Stimulated activated CD4-positive, alpha-beta T cell treated with anti-CD3 and anti-CD28 coated beads, Interleukin-4, amount 100 ng/mL, for 24 hours (primary cell): ENCODE measurements at places on chromosomes 11 and 22.

GRCh38 chr11:32829157-32829679, 509 bp upstream of the PRRG4 start:
- DNase-seq, result no peak

- DNase-seq, result no peak
These were observed 79.9 kb upstream of the RAB1B start for GRCh38 chr11:66188580-66188979.

GRCh38 chr22:38264322-38264843, 8.4 kb downstream of the TMEM184B start:
- DNase-seq, result no peak

- DNase-seq, result no peak
These were observed 106.5 kb downstream of the NAV2 start for GRCh38 chr11:19819148-19819547.

DNA sequence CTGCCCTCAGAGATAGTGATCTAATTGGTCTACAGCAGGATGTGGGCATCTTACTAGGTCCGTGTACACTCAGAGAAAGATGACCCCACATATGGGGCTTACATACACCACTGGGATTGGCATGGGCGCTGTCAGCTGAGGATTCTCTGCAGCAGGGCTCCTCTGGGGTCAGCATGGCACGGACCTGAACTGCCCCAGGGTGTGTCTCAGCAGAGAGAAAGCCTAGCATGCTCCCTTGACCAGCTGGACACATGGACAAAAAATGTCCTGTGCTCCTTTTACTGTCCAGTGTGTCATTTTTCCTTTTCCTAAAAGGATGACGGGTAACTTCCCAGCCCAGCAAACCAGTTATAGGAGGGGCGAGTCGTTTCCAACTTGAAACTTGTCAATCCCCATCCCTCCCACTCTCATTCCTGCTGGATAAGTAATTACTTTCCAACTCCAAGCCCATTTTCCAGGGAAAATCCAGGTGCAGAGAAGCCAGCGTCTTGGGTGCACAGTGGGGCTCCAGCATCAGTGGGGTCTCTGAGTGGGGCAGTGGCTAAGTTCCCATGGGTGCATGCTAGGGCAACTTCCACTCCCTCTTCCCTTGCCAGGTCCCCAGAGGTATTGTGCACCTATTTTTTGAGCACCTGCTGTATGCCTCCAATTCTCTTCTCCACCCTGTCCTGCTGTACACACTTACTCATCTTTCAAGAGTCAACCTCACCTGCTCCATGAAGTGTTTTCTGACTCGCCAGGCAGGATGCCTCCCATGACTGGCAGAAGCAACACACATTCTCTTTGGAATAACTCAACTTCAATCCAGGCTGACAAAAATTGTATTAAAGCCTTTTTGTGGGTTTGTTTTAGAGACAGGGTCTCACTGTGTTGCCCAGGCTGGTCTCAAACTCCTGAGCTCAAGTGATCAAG, 5.0 kb downstream of the VSTM5 start:
- no peak for DNase-seq

GRCh38 chr22:43533156-43533530, 121.3 kb downstream of the MPPED1 start:
- no peak for DNase-seq

DNA sequence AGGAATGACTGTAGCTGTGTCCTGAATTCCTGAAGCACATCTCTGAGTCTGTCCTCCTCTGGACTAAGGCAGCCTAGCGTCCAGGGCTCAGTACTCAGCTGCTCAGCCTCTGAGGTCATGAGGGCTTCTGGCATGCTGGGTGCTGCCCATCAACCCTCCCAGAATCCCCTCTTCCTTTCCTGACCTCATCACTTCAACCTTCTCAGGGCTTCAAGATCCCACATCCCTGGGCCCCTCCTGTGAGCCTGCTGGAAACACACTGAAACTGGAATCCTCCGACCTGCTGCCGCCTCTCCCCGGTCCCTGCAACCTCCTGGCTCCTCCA, 803 bp downstream of the KRTAP5-8 start:
- DNase-seq, result no peak

- no peak for DNase-seq
These were observed 7.1 kb upstream of the VWA5A start for GRCh38 chr11:124108156-124108555.

DNA sequence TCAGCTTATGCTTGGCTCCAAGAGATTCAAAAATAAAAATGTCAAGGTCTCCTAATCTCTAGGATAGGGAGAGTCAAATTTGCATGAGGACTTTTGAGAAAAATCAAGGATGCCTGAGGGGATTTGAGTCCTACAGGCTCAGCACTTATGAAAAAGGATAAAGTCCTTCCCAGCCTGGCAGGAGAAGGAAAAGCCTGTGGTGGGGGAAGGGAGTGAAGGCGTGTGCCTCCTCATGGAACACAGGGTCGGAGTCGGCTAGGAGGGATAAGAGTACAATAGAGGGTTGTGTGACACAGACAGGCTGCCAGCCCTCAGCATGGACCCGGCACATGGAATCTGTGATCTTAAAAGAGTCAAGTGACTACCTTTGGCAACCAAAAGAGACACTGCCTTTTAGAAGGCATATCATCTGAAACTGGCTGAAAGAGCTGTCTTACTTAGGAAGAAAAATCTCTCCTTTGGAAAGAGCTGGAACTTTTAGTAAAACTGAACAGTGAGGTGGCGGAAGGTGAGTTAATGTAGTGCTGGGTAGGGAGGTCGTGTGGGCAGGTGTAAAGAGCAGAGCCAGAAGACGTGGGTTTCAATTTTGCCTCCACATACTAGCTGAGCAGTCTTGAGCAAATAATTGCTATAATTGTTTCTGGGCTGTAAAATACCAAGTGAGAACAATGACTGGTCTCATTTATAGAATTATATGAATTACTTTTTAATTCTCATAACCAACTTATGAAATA, 58.8 kb upstream of the RDX start:
- DNase-seq, result no peak

DNA sequence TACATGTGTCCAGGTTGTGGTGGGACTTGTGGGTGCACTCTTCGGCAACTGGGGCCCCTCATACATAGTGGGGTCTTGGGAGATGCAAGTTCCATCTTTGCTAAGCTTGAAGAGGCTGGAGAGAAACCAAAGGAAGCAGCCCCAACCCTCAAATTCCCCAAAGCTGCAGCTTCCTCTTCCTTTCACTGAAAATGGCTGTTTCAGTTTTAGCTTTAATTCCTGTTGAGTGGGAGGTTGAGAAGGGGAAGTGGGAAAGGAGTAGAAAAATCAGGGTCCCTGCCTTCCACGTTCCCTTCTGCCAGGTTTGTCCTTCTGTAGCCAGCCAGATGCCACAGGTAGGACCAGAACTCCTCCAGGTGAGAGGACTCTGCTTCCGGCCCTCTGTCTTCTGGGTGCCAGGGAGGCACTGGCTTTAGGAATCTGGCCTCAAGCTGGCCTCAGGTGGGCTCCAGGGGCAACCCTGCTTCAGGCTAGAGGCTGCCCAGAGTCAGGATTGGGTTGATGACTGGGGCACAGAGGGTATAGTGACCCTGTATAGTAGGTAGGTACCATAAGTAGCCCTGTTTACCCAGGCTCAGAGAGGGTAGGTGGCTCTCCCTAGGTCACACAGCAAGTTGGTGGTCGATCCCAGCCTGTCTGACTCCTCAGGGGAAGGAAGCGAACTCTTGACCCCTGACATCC, 16.2 kb downstream of the P2RY6 start:
- DNase-seq, result no peak

DNA sequence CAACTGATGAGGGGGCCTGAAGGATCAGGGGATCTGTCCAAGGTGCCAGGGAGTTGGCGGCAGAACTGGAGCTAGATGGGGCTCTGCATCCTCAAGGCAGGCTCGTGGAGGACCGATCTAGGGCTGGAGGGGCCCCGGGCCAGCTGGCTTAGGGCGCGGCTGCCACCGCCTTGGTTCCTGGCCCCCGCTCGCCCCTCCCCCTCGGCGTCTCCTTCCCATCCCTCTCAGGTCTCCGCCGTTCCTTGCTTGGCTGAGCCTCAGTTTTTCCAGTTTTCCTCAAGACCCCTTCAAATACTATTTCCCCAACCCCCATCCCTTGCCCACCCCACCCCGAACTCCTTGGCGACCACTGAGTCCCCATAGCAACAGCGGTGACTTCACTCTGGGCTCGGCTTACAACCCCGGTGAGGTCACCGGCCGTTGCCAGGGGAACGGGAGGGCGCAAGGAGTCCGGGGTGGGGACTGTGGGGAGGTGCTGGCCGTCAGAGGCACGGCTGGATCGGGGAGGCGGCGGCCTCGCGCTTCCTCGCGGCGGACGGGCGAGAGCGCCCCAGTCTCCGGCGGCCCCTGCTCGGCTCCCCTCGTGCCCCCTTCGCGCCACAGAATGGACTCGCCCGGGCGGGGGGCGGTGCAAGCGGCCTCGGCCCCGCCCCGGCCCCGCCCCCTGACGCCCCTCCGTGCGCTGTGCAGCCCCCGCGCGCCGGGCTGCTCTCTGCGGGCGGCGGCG, 7.5 kb downstream of the FREY1 start:
- peak; percentile 59 for DNase-seq

DNA sequence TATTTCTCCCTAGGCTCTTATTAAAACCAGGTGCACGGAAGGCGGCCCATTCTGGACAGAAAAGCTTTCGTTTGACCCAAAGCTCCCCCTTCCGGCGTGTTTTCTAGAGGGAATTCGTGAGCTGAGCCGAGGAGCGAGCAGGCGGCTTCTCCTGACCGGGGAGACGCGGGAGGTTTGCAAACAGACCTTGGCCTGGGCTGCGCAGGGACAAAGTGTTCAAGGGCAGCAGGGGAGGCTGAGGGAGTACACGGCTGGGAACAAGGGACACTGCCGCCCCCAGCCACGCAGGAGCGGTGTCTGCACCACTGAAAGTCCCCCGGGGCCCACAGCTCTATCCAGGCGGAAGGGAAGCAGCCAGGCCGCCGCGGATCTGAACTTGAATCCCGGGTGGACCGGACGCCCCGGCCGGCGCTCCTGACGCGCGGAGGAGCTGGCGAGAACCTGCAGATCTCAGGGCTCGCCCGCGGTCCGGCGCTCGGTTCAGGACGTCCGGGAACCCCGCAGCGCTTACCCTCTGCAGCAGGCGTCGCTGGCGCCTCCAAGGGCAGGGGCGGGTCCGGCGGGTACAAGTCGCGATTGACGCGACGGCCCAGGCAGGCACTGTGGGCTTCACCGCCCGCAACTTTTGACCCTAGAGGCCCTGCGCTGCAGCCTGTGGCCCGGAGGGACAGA, 101.9 kb downstream of the WT1 start:
- DNase-seq, result peak; percentile 36

- DNase-seq, result no peak
These were observed 12.7 kb upstream of the KAT5 start for GRCh38 chr11:65699306-65699705.

DNA sequence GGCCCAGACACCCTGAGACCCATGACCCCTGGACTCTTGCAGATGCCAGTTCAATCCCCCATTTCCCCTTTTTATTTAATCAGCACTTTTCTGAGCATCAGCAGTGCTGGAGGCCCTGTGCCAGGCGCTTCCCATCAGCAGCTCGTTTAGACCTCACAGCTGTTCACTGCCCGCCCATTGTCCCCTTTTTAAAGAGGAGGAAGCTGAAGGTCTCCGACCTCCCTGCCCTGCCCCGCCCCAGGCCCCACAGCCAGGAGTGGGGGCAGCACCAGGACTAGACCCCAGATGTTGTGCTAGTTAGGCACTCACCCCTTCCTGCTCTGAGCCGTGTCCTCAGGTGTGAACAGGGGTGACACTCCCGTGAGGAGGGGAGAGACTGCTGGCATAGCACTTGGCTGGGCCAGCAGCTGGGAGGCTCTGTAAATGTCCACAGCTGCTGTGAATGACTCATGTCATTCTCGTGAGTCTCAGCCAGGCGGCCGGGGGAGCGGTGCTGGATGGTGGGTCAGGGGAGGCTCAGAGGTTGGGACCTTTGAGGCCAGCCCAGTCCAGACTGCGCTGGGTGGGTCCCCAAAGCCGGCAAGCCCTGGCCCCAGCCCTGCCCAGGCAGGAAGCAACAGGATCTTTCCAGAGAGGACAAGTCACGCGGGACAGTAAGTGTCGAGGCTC, 19.9 kb downstream of the EMID1 start:
- no peak for DNase-seq

- peak; percentile 56 for DNase-seq
These were observed 26.7 kb upstream of the TOLLIP start for GRCh38 chr11:1335811-1336761.

- no peak for DNase-seq
These were observed 20.8 kb upstream of the PEX26 start for GRCh38 chr22:18056807-18057474.

DNA sequence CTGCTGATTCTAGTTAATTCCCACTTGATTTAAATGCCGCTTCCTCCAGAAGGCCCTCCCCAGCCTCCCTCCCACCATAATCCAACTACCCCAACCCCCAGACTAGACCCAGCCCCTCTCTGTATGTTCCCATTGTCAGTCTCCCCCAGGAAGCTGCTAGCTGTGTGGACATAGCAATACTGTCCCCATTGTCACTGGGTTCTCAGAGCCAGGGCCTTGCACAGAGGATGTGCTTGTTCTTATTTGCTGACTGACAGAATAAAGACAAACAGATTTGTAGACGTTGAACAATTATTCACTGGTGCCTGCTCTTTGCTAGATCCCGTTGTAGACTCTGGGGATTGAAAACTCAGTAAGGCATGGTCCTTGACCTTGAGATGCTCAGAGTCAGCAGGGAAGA, 45.7 kb upstream of the NAV2 start:
- DNase-seq, result no peak

- no peak for DNase-seq
These were observed 46.5 kb downstream of the FBLN1 start for GRCh38 chr22:45548991-45549761.

DNA sequence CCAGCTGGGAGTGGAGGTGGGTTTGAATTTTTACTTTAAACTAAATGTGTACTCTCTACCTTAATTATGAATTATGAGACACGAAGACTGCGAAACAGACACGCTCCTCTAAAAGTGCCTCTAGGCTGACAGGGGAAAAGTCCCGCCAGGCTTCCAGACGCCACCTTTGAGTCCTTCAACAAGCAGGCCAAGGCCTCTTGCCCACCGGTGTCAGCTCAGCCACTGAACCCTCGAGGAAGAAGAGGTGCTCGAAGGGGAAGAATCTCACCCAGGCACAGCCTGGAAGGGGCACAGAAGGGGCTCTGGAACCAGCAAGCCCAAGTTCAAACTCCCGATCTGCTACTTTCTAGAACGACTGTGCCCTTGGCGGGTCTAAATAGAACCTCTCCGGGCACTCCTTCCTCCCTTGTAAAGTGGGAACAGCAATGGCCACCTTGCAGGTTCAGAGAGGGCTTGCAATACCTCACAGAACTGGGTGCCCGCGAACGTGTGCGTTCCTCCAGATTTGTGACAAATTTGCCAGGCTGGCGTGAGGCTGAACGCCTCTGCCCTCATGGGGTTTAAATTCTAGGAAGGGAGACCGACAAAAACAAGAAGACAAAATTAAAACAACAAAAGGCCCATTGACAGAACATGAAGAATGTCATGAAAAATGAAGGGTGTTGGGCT, 158.5 kb upstream of the GRK3 start:
- no peak for DNase-seq

- DNase-seq, result no peak
These were observed 15.2 kb downstream of the SMC1B start for GRCh38 chr22:45398214-45398613.
